Liver (tissue), 10 donors: ENCODE measurements at places on chromosomes 12 and 14. TPM values are rescaled to one million over a fixed set of nuclear protein-coding genes. Genes with fewer than 3 reads are reported as not detected.
A peak's percentile ranks its signal among the peaks of the same experiment; 100 is the strongest.

GRCh38 chr14:93183596-93184317 is 940 bp downstream of the MOAP1 start:
- H3K27me3 ChIP-seq: no peaks in the 10 kb centered on the region
- H3K4me1 ChIP-seq: peaks cover 15% of the 10 kb centered on the region
- H3K36me3 ChIP-seq: no peaks in the 10 kb centered on the region
- no peak for DNase-seq
- peak overlapping the region; percentile 99 for H3K4me3 ChIP-seq

GRCh38 chr14:99909513-99910064 is 116.4 kb downstream of the EML1 start:
- H3K27me3 ChIP-seq: no peaks in the 10 kb centered on the region
- no peak overlapping the region for H3K4me3 ChIP-seq
- no peak for DNase-seq
- H3K4me1 ChIP-seq: peaks cover 4% of the 10 kb centered on the region
- no peaks in the 10 kb centered on the region for H3K36me3 ChIP-seq

DNA sequence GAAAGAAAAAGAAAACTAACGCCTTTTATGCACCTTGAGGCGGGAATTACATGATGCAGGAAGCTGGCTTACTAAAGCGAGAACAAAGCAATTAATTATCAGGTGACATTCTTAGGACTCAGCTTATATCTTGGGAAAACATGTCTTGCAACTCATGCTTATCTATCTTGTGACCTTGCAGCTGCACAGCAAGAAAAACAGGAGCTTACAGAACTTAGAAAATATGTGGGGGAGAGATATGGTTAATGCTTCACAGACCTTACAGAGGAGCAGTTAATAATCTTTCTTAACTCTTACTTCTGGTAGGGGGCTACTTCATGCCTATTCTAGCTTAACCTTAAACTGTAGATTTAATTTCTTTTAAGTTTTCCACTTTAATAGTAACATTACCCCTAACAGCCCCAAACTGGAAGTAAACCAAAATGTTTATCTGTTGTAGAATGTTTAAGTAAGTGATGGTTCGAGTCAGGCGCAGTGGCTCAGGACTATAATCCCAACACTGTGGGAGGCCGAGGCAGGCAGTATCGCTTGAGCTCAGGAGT is 13.2 kb upstream of the OR11G2 start:
- H3K4me3 ChIP-seq: no peak overlapping the region
- H3K27ac ChIP-seq: no peak overlapping the region
- no peaks in the 10 kb centered on the region for H3K27me3 ChIP-seq
- H3K4me1 ChIP-seq: no peaks in the 10 kb centered on the region
- no peak for DNase-seq
- H3K36me3 ChIP-seq: no peaks in the 10 kb centered on the region

DNA sequence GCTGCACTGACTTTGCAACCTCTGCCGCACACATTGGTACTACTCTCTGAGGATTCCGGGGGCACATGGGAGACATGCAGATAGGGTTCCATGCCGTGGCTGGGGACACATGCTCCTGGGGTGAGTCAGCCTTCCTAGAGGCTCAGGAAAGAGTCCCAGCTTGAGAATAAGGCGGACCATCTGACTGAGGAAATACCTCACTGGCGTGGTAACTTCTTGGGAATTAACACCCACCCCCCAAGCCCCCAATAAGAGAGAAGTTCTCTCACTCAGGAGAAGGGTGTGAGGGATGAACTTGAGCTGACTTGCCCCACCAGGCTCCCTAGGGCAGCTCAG is 23.2 kb downstream of the PLXNC1 start:
- H3K4me1 ChIP-seq: no peaks in the 10 kb centered on the region
- no peak overlapping the region for H3K4me3 ChIP-seq
- H3K27me3 ChIP-seq: no peaks in the 10 kb centered on the region
- no peaks in the 10 kb centered on the region for H3K36me3 ChIP-seq
- H3K27ac ChIP-seq: no peak overlapping the region

GRCh38 chr12:70040141-70040540 is 203.1 kb upstream of the CNOT2 start:
- H3K27ac ChIP-seq: no peak overlapping the region
- no peaks in the 10 kb centered on the region for H3K36me3 ChIP-seq
- H3K4me3 ChIP-seq: no peak overlapping the region

GRCh38 chr12:77979597-77980250 is 149.0 kb downstream of the NAV3 start:
- no peaks in the 10 kb centered on the region for H3K27me3 ChIP-seq
- H3K27ac ChIP-seq: no peak overlapping the region
- no peak overlapping the region for H3K4me3 ChIP-seq
- no peaks in the 10 kb centered on the region for H3K36me3 ChIP-seq
- no peaks in the 10 kb centered on the region for H3K4me1 ChIP-seq

- peak; percentile 66 for DNase-seq
- H3K27me3 ChIP-seq: no peaks in the 10 kb centered on the region
- H3K27ac ChIP-seq: peak overlapping the region; percentile 44
- peaks cover 5% of the 10 kb centered on the region for H3K4me1 ChIP-seq
- H3K36me3 ChIP-seq: no peaks in the 10 kb centered on the region
These were observed 1.1 kb upstream of the NFATC4 start for GRCh38 chr14:24366721-24367513.

DNA sequence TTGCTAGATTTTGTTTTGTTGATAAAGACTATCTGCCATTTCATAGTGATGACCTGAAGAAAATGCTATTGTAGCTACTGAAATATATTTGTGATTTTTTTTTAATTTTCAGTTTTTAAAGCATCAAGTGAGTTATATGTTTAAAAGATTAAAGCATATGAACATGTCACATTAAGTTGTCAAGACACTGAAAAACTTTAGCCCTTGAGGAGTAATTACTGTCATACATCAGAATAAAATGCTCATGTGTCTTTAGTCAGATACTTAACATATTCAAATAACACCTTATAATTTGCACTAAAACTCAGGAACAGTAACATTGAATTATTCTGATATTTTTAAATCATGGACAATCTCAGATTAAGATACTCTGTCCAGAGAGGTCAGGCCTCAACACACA is 108.1 kb upstream of the ATXN7L3B start:
- H3K4me3 ChIP-seq: no peak overlapping the region
- DNase-seq: no peak
- no peaks in the 10 kb centered on the region for H3K27me3 ChIP-seq
- H3K27ac ChIP-seq: no peak overlapping the region
- H3K36me3 ChIP-seq: no peaks in the 10 kb centered on the region

- no peak within 1 kb of the TSS for H3K27ac ChIP-seq
- H3K27me3 ChIP-seq: no peaks in the 10 kb centered on the region
- H3K4me1 ChIP-seq: peaks cover 5% of the 10 kb centered on the region
- no peak for DNase-seq
- H3K4me3 ChIP-seq: peak within 1 kb of the TSS; percentile 62
These were observed at the start of gene P3H3 for GRCh38 chr12:6827982-6828780. Gene P3H3 (plus strand): TSS chr12:6828407. CDS start chr12:6828441, 34 bp downstream.

- no peaks in the 10 kb centered on the region for H3K27me3 ChIP-seq
- DNase-seq: peak; percentile 69
- H3K27ac ChIP-seq: no peak overlapping the region
- H3K36me3 ChIP-seq: no peaks in the 10 kb centered on the region
These were observed 16.7 kb upstream of the CD163L1 start for GRCh38 chr12:7460375-7461259.

DNA sequence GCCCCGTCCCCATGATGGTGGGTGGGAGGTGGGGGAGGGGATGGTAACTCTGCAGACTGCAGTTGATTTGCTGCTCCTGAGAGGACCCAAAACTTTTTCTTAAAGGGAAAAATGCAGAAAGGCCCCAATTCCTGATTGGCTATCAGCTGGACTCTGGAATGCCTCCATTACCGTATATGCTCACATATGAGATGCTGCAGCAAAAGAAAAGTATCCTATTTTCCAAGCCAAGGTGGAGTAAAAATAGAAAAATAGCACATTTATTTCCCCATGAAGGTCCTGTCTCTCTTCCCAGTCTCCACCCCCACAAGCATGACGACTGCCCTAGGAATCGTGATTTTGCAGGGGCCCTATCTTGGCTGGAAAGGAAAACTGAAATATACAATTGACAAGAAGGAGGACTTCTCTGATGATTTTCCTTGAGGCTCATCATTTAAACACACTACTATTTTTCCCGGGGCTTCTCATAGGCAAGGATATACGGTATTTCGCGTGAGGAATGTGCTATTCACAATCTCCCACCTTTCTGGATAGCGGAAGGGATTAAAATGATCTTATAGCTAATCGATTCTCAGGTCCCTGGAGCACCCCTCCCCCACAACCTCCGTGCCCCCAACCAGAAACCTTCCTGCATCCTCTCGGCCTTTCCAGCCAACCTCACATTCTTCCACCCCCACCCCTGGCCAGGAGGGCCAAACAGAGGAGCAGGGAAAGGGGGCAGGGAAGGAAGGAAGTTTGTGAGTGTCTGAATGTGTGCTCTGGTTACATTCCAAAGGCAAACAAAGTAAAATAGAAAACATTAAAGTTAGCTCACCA is 138.9 kb upstream of the CCND2 start:
- no peak for DNase-seq
- H3K27ac ChIP-seq: no peak overlapping the region
- H3K4me3 ChIP-seq: no peak overlapping the region
- H3K27me3 ChIP-seq: no peaks in the 10 kb centered on the region
- H3K4me1 ChIP-seq: no peaks in the 10 kb centered on the region

GRCh38 chr14:93113678-93114067 is 2.1 kb downstream of the ITPK1 start:
- H3K27me3 ChIP-seq: no peaks in the 10 kb centered on the region
- H3K36me3 ChIP-seq: no peaks in the 10 kb centered on the region
- peak overlapping the region; percentile 76 for H3K4me3 ChIP-seq
- H3K27ac ChIP-seq: peak overlapping the region; percentile 85

GRCh38 chr12:80643961-80644360 is 63.5 kb upstream of the MYF6 start:
- H3K4me1 ChIP-seq: no peaks in the 10 kb centered on the region
- DNase-seq: no peak
- H3K36me3 ChIP-seq: no peaks in the 10 kb centered on the region
- H3K4me3 ChIP-seq: no peak overlapping the region
- H3K27ac ChIP-seq: no peak overlapping the region

DNA sequence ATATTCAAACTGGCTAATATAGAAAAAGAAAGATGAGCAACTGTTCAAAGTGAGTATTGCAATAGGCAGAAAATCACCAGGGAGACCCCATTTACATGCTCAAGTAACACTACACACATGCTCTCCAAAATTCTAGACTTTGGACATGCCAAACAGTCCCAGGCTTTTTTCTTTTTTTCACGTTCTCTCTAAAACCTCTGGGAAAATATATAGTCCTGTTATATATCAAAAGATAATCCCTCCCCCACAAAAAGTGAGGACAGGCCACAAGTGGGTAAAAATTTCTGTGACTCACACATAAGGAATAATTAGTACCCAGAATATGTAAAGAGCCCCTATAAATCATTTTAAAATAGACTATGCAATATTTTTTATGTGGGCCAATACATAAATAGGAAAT is 55.2 kb downstream of the EFCAB11 start:
- peaks cover 3% of the 10 kb centered on the region for H3K4me1 ChIP-seq
- no peak overlapping the region for H3K27ac ChIP-seq
- H3K36me3 ChIP-seq: no peaks in the 10 kb centered on the region
- DNase-seq: no peak
- H3K27me3 ChIP-seq: no peaks in the 10 kb centered on the region
- no peak overlapping the region for H3K4me3 ChIP-seq

GRCh38 chr12:28552251-28552970 is 362.2 kb downstream of the CCDC91 start:
- no peak for DNase-seq
- no peaks in the 10 kb centered on the region for H3K27me3 ChIP-seq
- no peaks in the 10 kb centered on the region for H3K4me1 ChIP-seq
- no peaks in the 10 kb centered on the region for H3K36me3 ChIP-seq

GRCh38 chr12:93060666-93061472 is 131.8 kb upstream of the EEA1 start:
- H3K27ac ChIP-seq: no peak overlapping the region
- DNase-seq: no peak
- no peak overlapping the region for H3K4me3 ChIP-seq
- H3K36me3 ChIP-seq: no peaks in the 10 kb centered on the region
- no peaks in the 10 kb centered on the region for H3K4me1 ChIP-seq

DNA sequence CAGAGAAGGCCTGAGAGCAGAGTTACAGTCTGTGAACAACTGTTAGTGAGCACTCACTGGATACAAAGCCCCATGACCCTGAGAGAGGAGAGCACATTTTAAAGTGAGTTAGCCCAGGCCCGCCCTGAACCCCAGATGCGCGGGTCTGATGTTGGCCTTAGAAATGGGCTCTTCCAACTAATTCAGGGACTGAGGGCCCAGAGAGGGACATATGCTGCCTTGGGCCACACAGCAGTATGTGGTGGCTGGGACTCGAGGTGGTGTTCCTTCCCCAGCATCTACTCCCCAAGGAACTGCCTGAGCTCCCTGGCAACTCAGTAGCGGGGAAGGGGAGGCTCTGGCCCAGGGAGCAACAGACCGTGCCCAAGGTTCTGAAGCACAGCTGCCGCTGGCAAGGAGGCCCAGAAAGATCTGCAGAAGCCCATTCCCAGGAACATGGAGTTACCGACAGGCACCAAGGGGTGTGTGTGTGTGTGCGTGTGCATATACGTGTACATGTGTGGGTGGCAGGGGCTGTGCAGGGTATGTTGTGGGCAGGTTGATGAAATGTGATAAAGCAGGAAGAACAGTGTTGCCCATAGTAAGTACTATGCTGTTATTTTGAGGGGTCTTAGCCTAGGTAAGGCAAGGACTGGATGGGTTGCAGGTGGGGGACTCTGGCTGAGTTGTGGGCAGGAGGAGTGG is 40.5 kb downstream of the KRT80 start:
- H3K36me3 ChIP-seq: no peaks in the 10 kb centered on the region
- no peak overlapping the region for H3K4me3 ChIP-seq
- H3K27me3 ChIP-seq: no peaks in the 10 kb centered on the region

DNA sequence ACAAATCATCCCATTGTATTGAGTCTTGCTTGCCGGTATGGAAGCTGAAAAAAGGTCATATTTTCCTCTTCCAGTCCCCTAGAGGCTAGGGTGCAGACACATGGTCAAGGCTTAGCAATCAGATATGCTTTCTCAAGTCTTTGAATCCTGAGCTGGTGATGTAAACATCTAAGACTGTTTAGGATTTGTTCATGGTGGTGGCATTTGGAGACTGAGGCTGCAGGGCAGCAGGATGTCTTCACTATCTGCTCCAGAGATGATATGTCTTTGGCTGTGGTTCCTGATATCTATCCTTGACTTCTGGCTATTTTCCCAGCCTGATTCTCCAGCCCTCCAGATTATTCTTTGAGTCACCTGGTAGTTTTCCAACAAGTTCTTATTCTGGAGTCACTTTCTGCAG is 50.5 kb upstream of the DACT1 start:
- DNase-seq: no peak
- H3K4me3 ChIP-seq: no peak overlapping the region
- no peak overlapping the region for H3K27ac ChIP-seq
- H3K4me1 ChIP-seq: no peaks in the 10 kb centered on the region
- no peaks in the 10 kb centered on the region for H3K27me3 ChIP-seq

GRCh38 chr12:54006559-54007220 is 2.1 kb upstream of the HOXC8 start:
- H3K4me1 ChIP-seq: peaks cover 15% of the 10 kb centered on the region
- DNase-seq: no peak
- no peaks in the 10 kb centered on the region for H3K36me3 ChIP-seq
- H3K27ac ChIP-seq: no peak overlapping the region
- H3K27me3 ChIP-seq: peaks cover 14% of the 10 kb centered on the region

- no peaks in the 10 kb centered on the region for H3K4me1 ChIP-seq
- DNase-seq: no peak
- H3K36me3 ChIP-seq: peaks cover 2% of the 10 kb centered on the region
- no peak overlapping the region for H3K4me3 ChIP-seq
These were observed 87.8 kb downstream of the KNTC1 start for GRCh38 chr12:122614839-122615238.

GRCh38 chr14:65349100-65349499 is 63.4 kb upstream of the FUT8 start:
- H3K27ac ChIP-seq: no peak overlapping the region
- H3K4me1 ChIP-seq: no peaks in the 10 kb centered on the region
- H3K4me3 ChIP-seq: no peak overlapping the region

The TOX4 gene
- total RNA-seq: 18.3 TPM

The SLC35F4 gene
- not detected for total RNA-seq

The FAM181A gene
- total RNA-seq: not detected

The SH2B3 gene
- total RNA-seq: 10.7 TPM

The TAS2R50 gene
- 0.89 TPM for total RNA-seq

The MIPOL1 gene
- total RNA-seq: 6.6 TPM
